ELR (cell line): ENCODE measurements at places on chromosomes 12 and 14.

GRCh38 chr12:48997719-48998496, 1.3 kb downstream of the DDN start:
- DNase-seq, result peak; percentile 43

GRCh38 chr12:57127726-57128518, at the start of gene LRP1:
LRP1 (plus strand) TSS chr12:57128483; CDS start chr12:57128965, 482 bp downstream.
- DNase-seq, result peak; percentile 84

DNA sequence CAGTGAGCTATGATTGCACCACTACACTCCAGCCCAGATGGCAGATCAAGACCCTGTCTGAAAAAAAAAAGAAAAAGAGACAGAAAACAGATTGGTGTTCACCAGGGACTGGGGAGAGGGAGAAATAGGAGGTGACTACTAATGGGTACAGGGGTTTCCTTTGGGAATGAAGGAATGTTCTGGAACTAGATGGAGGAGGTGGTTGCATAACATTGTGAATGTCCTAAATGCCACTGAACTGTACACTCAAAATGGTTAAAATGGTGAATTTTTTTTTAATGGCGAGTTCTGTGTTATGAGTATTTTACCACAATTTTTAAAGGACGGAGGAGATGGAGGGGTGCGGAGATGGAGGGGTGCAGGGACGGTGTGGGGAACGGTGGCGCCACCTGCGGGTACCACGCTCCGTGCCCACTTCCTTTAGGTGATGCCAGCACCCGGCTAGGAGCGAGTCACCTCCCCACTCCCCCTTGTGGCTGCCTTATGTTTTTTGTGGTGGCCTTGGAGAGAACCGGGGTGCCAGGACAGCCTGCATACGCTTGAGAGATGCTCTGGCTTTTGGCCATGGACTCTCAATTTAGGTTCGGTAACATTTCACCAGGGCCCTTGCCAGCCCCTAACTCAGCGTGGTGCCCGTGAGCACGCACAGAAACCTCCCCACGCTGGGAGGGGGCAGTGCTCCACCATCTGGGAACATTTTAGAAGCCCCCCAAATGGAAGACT, 16.1 kb downstream of the UBC start:
- peak; percentile 64 for DNase-seq

DNA sequence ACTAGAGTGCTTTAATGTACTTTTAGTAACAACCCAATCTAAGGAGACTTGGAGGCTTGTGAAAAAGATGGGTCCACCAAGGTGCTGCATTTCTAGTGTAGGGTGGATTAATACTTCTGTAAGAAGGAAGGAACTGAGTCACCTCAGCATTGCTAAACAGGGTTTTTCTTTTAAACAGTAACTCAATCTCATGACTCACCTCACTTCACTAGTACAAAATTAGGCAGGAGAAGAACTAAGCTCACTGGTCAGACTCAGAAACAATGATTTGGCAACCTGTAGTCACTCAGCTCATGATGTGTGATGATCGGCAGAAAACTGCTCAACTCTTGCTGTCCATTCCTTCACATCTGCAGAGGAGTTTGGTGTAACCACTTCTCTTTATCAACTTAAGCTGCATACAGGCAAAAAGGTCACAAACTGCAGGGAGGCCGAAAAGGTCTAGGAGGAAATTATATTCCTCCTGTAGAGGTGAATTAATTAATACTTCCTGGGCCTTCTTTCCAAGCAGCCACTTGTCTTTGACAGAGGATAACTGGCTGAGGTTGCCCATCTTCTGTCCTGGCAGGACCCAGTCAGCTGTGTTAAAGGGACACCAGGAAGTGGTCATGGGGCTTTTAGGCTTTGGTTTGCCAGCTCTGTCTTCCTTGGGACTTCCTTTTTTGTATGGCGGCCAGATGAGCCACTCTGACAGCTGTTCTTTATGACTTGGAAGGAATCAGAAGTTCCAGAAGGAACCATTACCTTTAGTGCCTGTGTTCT, 466.9 kb downstream of the FUT8 start:
- peak; percentile 82 for DNase-seq

DNA sequence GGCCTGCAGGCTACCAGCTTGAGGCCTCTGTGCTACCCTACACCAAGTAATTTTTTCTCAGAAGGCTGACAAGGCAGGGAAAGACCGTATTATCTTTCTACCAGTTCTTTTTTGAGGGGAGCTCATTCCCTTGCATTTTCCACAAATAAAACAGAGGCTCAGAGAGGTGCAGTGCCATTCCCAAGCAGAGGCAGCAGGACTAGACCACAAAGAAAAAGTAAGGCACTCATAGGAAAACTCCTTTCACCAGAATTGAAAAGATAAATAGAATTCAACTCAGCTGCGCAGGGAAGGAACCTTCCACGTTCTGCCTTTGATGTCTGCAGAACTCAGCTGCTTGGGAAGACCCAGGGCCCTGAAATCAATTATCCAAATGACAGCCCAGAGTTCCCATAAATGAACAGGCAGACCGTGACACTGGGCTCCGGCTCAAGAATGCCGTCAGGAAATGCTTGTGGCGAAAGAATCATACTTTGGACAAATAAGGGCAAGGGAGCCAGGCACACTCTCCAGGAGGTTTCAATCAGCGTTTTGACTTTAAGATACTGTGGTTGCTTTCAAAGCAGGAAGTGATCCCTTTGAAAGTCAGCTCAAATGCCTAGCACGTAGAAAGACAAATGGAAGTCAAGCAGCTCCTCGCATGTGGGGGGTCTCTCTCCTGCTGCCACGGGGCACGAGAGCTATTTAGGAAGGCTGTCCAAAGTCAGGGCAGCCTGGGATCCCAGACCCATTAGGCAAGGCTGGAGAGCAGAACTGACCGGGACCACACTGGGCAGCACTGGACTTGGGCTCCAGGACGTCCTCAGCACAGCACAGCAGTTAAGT, 14.0 kb downstream of the KCTD10 start:
- peak; percentile 92 for DNase-seq

DNA sequence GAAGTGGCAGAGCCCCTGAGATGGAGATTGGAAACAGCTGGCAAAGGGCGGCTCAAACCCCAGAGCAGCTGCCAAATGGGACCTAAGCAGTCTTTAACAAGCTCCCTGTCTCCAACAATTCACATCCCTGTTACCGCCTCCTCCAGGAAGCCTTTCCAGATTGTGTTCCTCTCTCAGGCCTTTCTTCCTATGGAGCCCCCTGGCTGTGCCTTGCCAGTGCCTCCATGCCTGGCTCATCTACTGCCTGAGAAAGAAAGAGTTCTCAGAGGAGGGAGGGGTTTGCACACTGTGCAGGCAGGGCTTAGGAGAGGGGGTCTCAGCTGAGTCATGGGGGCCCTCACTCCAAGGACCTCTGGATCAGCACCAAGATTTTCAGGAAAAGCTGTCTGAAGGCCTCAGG, 8.8 kb upstream of the KRT74 start:
- DNase-seq, result no peak

DNA sequence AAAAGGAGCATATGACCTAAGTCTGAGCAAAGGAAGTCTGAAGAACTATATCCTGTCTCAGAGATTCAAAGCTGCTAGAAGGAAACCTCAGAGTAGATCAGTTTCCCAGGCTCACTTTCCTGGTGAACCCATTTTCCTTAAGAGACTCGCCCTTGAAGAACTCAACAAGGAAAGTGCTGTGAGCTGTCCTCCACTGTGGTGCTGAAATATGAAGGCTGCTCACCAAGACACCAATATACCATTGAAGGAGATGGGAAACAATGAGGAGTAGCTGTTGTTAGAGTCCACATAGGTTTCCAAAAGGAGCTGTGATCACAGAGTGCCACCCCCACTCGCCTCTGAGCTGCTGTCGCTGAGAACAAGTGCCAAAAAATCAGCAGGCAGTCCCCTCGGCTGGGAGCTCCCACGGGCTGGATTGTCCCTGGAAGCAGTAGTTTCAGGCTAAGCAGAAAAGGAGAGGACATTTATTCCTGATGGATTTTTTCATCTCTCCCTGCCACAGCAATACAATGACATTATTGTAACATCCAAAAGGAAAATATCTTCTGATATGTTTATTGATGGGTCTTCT, 282.1 kb downstream of the RPS29 start:
- DNase-seq, result peak; percentile 20

- DNase-seq, result no peak
Measured at GRCh38 chr12:29816874-29817725, 33.4 kb upstream of the TMTC1 start.

DNA sequence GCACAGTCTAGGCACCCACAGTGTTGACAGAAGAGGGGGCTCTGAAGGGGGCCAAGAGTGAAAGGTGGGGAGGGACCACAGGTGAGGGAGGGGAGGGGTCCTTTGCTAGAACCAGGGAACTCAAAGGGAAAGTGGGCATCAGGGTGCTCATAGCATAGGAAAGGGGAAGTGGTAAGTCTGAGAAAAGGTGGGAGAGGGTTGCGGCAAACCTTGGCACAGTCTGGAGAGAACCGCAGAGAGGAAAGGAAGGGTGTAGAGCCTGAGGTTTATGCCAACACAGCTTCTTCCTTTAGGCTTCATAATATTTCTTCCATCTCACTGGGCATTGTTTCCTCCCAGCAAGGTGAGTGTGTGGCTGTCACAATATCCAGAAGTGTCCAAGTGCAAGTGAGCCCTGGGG, 11.5 kb upstream of the PLEK2 start:
- DNase-seq, result no peak

DNA sequence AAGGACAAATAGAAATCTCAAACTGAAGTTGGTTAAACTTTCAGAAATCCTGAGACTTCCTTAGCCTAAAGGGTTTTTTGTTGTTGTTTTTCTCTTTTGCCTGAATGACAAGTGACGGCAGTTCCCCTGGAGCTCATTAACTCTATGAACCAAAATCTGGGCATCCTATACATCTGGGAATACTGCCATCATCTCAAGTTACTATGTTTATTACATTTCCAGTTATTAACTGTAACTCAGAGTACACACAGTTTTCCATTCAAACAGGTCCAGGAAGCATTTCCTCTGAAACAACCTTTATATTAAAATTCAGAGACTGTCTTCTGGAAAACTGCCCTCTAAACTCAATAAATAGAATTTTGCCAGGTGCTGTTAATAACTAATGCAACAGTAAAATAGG, 55.6 kb upstream of the CDKL1 start:
- no peak for DNase-seq
